Tracheal epithelial cell (primary cell): ENCODE measurements at places on chromosomes 1 and 21. TPM values are rescaled to one million over a fixed set of nuclear protein-coding genes. Genes with fewer than 3 reads are reported as not detected.

APCS gene
- total RNA-seq = not detected in 2 replicates

OR2L2 gene
- under 0.01 TPM in 1 of 2 replicates, not detected in the other for total RNA-seq

HSF2BP gene
- total RNA-seq = 5.1 and 16.6 TPM in 2 replicates

ICOSLG gene
- total RNA-seq = 0.85 and 1.2 TPM in 2 replicates

BCAN gene
- total RNA-seq = not detected in 2 replicates

LYPD8 gene
- under 0.01 TPM in 1 of 2 replicates, not detected in the other for total RNA-seq

PAPPA2 gene
- total RNA-seq = 3.6 and 14.1 TPM in 2 replicates

ZNF593OS gene
- not detected in 2 replicates for total RNA-seq

PTPN14 gene
- 32.0 and 37.9 TPM in 2 replicates for total RNA-seq

CC2D1B gene
- total RNA-seq = 23.4 and 33.0 TPM in 2 replicates

CRNN gene
- total RNA-seq = 0.72 and 0.85 TPM in 2 replicates

AQP10 gene
- total RNA-seq = under 0.01 TPM in 1 of 2 replicates, not detected in the other

ZMPSTE24 gene
- total RNA-seq = 71.8 and 73.0 TPM in 2 replicates

ETV3L gene
- total RNA-seq = not detected in 2 replicates

FALEC gene
- total RNA-seq = not detected in 2 replicates

DNAJC6 gene
- total RNA-seq = 1.3 and 3.9 TPM in 2 replicates

GBP7 gene
- not detected in 2 replicates for total RNA-seq

SPRR2F gene
- total RNA-seq = not detected in 2 replicates

CNR2 gene
- total RNA-seq = not detected in 2 replicates

SLAMF9 gene
- 5.5 and 12.1 TPM in 2 replicates for total RNA-seq

VWA1 gene
- 13.0 and 14.1 TPM in 2 replicates for total RNA-seq

VANGL1 gene
- total RNA-seq = 15.7 and 24.1 TPM in 2 replicates

MATN1 gene
- total RNA-seq = not detected in 2 replicates

CYP4B1 gene
- total RNA-seq = 0.72 TPM in 1 of 2 replicates, not detected in the other

SMIM11 gene
- 2.1 and 11.8 TPM in 2 replicates for total RNA-seq

NID1 gene
- total RNA-seq = 0.43 and 2.4 TPM in 2 replicates

ITLN1 gene
- total RNA-seq = not detected in 2 replicates

HSPA6 gene
- total RNA-seq = 0.85 and 24.3 TPM in 2 replicates

C1orf174 gene
- total RNA-seq = 29.4 and 32.2 TPM in 2 replicates

CD1E gene
- total RNA-seq = not detected in 2 replicates

SLC45A1 gene
- total RNA-seq = 0.24 and 0.85 TPM in 2 replicates

OXCT2 gene
- total RNA-seq = 0.64 and 0.72 TPM in 2 replicates

TNFRSF14 gene
- 16.0 and 22.7 TPM in 2 replicates for total RNA-seq

TGFB2 gene
- total RNA-seq = 3.8 and 10.6 TPM in 2 replicates

ORC1 gene
- 0.64 and 0.96 TPM in 2 replicates for total RNA-seq

AHDC1 gene
- 13.0 and 13.3 TPM in 2 replicates for total RNA-seq

KRTAP12-2 gene
- not detected in 2 replicates for total RNA-seq

RAB3B gene
- total RNA-seq = 2.3 and 9.2 TPM in 2 replicates

FMO1 gene
- total RNA-seq = 0.64 TPM in 1 of 2 replicates, not detected in the other
